Stimulated activated CD8-positive, alpha-beta memory T cell treated with anti-CD3 and anti-CD28 coated beads, Interleukin-15, amount 100 ng/mL, for 1 hour (primary cell): ENCODE measurements at places on chromosomes 7 and 10.

- DNase-seq: no peak
Observed at GRCh38 chr7:116011584-116011983, 19.0 kb downstream of the TFEC start.

- DNase-seq: no peak
Observed at GRCh38 chr10:131865223-131865917, 35.4 kb upstream of the PPP2R2D start.

GRCh38 chr10:130244031-130244927 lies 108.1 kb downstream of the GLRX3 start:
- no peak for DNase-seq

- DNase-seq: no peak
Observed at GRCh38 chr7:139034336-139034735, 1.5 kb downstream of the ZC3HAV1L start.

GRCh38 chr10:78706256-78706655 lies 362.5 kb upstream of the ZMIZ1 start:
- DNase-seq: no peak

DNA sequence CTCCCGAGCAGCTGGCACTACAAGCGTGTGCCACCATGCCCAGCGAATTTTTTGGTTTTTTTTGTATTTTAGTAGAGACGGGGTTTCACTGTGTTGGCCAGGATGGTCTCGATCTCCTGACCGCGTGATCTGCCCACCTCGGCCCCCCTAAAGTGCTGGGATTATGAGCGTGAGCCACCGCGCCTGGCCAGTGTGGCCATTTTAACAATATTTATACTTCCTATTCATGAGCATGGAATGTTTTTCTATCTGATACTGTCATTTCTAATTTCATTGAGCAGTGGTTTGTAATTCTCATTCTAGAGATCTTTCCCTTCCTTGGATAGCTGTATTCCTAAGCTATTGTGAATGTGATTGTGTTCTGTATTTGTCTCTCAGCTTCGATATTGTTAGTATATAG lies 96.2 kb downstream of the GLCCI1 start:
- no peak for DNase-seq

GRCh38 chr10:5528989-5529701 lies 4.4 kb downstream of the CALML3 start:
- DNase-seq: no peak

DNA sequence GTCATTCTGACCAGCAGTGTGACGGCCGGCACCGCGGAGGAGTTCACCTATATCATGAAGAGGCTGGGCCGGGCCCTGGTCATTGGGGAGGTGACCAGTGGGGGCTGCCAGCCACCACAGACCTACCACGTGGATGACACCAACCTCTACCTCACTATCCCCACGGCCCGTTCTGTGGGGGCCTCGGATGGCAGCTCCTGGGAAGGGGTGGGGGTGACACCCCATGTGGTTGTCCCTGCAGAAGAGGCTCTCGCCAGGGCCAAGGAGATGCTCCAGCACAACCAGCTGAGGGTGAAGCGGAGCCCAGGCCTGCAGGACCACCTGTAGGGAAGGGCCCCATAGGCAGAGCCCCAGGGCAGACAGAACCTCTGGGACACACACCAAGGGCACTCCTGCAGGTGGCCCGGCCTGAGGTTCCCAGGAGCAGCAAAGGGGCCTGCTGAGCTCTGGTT lies 9.0 kb downstream of the RBP3 start:
- DNase-seq: no peak

DNA sequence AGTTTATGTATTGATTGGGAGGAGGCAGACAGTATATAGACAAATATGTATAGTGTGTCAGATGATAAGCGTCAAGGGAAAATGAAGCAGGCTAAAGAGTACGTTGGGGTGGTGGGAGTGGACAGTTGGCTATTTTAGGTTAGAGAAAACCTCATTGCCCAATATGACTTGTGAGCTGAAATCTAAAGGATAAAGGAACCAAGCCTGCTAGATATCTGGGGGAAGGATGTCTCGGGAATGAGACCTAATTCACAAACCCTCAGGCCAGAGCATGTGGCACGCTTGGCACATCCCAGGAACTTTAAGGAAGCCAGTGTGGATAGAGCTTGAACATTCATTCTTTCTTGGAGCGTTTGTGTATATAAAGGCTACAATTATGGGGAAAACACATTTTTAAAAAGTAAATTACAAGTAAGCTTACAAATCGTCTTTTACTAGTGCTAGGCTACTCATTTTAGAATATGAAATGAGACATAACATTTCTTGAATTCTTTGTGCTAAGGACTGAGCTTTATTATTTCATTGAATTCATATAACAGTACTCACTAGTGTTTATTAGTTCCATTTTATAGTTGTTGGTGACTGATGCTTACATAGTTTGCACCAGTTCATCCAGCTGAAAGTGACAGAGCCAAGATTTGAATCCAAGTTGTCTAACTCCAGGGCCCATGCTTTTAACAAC lies 9.7 kb downstream of the FHIP2A start:
- no peak for DNase-seq

GRCh38 chr7:17774248-17774647 lies 166.0 kb downstream of the SNX13 start:
- no peak for DNase-seq

DNA sequence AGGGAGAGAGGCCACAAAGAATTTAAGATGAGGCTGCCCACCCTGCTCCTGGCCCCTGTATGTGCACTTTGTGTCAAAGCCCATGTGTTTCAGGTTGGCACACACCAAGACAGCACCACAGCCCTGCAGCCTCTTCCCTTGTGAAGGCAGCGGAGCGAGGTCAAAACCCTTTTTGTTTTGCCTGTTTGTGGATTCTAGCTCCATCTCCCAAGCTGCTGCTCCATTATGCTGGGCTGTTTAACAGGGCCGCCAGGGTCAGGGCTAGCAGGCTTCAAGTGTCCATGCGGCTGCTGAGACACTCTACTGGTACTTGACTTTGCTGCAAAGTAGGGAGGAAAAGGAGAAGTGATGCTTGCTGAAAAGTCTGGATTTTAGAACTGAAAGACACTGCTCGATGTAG lies 142.3 kb upstream of the EFCAB10 start:
- no peak for DNase-seq

- DNase-seq: no peak
Observed at GRCh38 chr7:41885078-41885477, 182.2 kb upstream of the INHBA start.

DNA sequence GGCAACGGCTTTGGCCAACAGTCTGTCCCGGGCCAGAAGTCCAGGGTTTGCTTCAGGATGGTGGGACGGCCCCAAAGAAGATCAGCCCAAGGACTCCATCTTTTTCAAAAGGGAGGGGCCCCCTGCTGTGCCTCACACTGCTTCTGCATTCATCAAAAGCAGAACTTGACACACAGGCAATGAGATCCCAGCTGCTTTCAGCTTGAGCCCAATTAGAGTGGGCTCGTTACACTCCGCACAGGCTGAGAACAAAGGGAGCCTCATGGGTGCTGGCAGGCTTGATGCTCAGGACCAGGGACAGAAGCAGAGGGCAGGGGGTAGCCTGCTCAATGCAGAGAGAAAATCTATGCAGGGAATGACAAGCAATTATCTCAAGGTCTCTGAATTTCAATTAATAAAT lies 45.5 kb downstream of the VOPP1 start:
- DNase-seq: no peak

DNA sequence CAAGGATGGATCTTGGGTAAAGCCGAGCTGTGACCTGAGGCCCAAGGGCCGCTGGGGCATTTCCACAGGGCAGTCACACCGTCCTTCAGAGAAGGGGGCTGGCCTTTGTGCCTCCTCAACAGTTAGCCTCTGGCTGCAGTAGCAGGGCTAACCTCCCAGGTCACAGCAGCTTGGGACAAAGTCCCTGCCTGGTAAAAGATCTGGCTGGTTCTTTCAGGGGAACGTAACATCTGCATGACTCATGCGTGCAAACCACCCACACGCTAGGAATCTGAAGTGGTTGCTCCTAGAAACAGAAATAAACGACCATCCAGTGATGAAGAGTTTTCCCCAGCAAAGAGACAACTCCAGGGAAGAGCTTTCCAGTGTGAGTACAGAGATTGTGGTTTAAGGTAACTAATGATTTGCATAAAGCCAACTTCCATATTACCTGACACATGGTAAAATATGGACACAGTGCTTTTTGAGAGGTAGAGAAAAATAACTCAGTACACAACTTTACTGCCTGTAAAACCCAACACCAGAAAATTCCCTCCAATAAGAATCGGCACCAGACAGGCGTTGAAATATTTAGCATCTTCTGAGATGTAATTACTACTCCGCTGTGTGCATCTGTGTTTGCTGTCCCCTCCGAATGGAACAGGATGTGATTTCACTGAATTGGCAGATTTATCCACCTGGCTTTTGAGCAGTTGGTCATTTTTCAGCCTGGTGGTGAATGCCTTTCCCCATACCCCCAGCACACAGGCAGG lies 84.9 kb upstream of the ADRB1 start:
- DNase-seq: no peak

DNA sequence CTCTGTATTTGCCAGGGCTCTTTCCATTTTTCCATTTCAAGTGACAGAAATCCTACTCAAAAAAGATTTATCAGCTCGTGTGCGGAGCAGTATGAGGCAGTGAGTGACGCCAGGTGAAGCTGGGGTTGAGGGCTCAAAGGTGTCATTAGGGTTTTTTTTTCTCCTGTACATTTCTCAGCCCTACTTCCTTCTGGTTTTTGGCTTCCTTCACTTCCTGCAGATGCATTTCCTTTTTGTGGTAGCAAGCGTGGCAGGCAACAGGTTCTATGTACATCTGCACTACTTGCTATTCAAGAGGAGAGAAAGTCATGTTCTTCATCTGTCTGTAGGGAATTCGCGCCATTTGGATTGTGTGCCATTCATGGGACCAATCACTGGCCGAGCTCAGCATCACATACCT lies 52.8 kb upstream of the AOAH start:
- DNase-seq: no peak

DNA sequence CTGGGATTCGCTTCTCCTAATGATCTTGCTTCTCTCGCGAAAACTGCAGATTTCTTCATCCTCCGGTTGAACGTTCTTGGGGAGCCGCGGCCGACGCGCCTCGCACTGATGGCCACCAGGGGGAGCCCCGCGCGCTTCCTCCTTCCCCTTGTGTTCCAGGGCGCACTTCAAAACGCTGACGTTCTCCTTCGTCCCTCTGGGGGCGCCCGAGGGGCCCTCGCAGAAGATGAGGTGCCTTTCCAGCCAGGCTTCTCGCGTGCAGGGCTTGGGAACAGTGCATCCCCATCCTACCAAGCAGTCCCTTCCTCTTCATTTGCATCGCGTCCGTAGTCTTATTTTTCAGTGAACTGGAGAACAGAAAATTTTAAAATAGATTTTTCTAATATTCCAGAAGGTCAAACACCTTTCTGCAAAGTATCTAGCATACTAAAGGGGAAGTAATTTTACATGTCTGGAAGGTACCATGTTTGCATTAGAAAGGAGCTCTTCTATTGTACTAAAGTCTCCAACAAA lies 22.5 kb downstream of the GSTO2 start:
- DNase-seq: peak; percentile 79

- DNase-seq: no peak
Observed at GRCh38 chr10:93142534-93142933, 68.8 kb downstream of the CYP26A1 start.

- no peak for DNase-seq
Observed at GRCh38 chr7:36180121-36180520, 27.1 kb downstream of the EEPD1 start.

GRCh38 chr7:45709168-45710042 lies 135.2 kb downstream of the ADCY1 start:
- DNase-seq: no peak

DNA sequence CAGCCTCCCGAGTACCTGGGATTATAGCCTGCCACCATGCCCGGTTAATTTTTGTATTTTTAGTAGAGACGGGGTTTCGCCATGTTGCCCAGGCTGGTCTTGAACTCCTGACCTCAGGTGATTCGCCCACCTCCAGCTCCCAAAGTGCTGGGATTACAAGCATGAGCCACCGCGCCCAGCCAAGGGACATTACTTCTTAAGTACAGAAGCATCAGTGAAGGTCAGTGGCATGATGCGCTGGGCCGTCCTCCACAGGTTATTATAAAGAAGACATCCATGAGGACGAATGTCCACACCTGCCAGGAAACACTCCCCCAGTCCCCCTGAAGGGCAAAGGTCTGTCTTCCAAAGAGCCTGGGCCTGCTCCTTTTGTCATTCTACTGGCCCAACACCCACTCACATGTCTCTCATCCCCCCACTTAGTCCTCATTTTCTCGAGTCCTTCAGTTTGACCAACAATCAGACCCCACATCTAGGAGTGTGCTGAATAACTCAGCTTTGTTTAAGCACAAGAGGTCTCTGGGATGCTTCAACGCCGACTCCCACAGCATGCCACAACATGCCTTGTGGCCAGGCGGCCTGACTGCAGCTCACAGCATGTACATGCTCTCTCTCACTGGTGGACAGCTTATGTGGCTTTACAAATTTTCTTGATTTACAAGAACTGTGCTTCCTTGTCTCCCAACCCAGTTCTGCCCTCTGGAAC lies 73.0 kb downstream of the CTBP2 start:
- no peak for DNase-seq

- no peak for DNase-seq
Observed at GRCh38 chr10:72812753-72813430, 80.6 kb upstream of the OIT3 start.

DNA sequence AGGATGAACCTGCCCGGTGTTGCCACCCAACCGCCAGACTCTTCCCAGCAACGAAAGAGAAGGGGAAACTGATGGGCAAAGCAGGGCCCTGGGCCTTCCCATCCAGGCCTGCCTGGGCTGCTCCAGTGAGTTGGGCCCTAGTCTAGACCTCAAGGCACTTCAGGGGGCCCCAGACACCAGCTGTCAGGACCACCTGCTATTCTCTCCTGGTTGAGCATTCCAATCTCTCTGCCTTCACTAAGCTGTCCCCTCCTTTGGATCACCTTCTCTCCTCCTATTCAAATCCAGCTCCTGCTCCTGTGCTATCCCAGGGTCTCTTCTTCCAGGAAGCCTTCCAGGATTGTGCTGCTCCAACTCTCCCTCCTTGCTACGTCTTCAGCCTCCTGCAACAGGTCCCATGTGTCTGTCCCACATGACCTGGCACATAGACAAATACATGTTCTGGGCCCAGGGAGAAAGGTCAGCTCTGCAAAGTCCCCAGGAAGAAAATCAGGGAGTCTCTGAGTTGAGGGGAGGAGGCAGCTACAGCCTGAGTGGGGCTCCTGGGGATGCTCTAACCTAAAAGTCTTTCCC lies 3.1 kb downstream of the STX1A start:
- DNase-seq: no peak

DNA sequence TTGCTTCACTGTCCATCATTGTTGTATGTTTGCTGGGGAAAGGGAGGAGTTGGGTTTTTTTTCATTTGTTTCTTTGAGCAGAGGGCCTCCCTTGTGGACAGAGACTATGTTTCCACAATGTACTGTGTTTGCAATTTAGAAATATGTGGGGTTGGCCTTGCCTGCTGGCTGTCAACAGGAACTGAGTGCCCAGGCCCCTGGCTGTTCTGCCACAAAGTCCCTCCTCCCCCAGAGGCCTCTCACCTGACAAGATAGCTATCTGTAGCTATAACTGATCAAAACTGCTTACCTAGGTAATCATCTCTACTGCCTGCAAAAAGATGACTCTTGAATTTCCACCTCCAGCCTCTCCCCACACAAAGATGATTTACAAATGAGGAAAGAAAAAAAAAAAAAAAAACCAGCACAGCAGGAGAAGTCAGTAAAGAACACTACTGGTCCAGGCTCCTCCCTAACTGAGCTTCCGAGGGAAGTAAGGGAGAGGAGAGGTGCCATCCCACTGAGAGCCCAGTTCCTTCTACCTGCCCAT lies 121.8 kb downstream of the SGMS1 start:
- DNase-seq: no peak
